ENCODE measurements at places on chromosomes 2 and 18.

GRCh38 chr2:32064021-32064601 is 755 bp downstream of the SPAST start:
- no peak for DNase-seq

GRCh38 chr2:115483666-115484065 is 1041.2 kb downstream of the DPP10 start:
- no peak for DNase-seq

- no peak for DNase-seq
Observed at GRCh38 chr2:2823061-2823753, 492.1 kb upstream of the MYT1L start.

DNA sequence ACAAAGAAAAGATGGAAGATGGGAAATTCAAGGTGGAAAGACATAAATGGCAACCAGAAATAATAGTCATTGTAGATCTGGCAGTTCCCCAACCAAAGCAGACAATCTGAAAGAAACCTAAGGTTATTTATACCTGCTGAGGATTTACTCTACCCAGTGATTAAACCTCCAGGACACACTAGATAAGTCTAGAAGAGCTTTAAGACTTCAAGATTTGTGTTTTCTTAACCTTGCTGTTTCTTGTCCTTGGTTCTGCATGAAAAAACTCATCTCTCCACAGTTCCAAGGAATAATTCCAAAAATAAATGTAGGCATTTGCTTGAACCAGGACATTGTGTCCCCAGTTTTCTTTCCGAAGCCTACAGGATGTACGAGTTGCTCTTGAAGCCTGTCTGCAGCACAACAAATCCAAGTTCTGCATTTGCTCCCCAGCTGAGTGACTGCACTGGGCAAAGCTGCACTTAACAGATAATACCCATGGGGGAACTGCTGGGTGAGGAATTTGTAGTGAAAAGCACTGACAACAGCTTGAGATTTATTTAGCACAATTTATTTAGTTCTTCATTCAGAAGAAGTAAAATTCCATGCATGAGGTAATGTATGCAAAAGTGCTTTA is 19.8 kb downstream of the DTNA start:
- no peak for DNase-seq

DNA sequence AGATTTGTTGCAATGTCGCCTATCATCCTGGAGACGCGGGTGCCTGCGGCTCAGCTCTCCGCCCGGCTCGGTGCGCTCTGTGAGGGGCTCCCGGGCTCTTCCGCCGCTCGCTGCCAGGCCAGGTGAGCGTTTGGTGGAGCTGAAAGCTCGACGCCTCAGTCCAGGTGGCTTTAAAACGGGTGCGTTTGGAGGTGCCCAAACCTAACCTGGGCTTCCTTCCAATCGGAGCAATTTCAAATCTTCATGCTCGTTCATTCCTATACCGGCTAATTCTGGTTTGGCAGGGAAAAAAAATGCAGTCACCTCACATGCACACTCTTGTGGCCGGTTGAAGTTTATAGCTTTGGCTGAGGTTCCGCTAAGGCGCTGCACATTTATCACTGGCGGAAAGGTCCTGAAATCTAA is at the start of gene SLC16A14:
Gene SLC16A14 (minus strand): TSS at position 274 of the 405 bp plus-strand sequence. CDS start 9,572 bp downstream, outside the sequence.
- peak; percentile 25 for DNase-seq

GRCh38 chr2:196407675-196408264 is 231.7 kb upstream of the CCDC150 start:
- no peak for DNase-seq

GRCh38 chr2:144012304-144012703 is 507.6 kb downstream of the ZEB2 start:
- no peak for DNase-seq

DNA sequence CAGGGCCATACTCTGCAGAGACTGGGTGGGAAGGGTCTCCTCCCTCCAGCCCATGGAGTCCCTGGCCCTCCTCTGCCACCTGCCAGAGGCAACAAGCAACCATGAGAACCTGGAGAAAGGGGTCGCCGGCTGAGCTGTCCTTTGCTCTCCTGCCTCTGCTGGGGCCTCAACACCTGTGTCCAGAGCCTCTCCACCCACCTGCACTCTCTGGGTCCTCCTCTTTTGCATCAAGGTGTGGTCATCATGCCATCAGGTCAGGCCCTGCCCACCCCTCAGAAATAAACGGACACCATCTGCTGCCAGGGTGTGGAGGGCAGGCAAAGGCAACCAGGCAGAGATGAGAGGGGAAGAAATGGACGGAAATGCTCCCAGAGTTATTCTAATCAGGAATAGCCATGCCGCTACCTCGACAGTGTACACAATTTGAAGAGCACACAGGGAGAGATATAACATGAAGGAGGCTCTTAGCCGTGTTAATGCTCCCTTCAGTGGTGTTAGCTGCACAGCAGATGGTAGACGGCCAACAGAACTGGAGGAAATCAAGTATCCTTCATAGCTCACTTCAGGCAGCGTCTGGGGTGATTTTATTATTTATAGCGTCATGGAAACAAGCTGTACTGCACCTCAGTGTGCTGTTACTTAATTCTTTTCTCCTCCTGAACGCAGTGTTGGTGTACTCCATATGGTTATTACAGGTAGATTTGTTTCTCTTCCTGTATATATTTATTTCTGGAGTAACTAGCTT is 247.9 kb downstream of the TSN start:
- DNase-seq: no peak

- no peak for DNase-seq
Observed at GRCh38 chr2:44244135-44244871, 31.0 kb upstream of the SLC3A1 start.

DNA sequence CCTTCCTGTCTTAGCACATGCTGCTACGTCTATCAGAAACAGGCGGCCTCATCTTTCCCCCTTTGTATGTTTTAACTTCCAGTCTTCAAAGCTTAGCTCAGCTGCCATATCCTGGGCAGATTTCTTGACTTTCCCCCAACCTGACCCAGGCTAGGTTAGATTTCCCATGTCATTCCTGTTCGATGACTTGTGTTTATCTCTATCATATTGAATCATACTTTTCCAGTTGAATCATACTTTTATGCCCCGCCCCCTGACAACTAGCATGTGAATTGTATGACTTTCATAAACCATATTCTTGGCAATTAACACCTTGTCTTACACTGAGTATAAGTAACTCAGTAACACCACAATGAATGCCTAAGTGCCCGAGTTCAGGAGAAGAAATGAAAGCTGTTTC is 128.3 kb downstream of the CYRIA start:
- no peak for DNase-seq

DNA sequence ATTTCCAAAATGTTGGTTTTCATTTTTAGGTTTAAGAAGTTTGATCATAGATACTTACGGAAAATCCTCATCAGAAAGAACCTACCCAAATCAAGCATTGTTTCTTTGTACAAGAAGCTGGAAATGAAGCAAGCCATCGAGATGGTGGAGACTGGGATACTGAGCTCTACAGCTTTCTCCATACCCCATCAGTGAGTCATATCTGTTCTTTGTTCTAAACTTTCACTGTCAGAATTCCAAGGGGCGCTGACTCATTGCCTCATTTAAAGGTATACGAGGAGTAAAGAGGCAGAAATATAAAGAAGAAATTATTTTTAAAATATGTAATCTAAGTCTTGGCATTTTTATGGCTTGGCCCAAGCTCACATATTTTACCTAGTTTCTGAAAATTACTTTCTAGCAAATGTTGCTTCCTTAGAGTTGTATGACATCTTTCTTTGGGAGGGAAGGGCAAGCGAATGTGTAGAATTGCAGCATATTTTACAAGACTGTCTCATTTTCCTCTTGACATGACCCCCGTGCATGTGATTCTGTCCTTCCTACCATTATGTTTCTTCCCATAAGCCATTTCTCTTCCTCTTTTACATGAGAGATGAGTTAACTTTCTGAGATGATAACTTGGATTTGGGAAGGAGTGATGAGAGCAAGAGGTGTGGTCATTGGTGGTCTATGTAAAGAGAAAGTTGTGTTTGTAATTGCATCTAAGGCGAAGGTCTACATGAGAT is 41.2 kb downstream of the SLC9A4 start:
- DNase-seq: no peak

DNA sequence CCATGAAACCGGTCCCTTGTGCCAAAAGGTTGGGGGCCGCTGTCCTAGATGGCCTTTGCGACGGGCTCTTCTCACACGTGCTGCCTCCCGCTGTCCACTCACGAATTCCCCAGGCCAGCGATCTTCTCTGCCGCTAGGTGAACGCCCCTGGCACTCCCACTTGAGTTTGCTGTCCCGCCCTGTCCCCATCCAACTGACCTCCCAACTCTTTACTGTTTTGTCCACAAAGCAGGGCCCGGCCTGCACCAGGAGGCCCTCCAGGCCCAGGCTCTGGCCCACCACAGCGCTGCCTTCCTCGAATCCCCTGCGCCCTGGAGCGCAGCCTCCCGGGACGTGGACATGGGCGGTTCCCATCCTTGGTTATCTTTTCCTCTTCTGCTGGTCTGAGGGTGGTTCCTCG is 69.7 kb upstream of the PXDN start:
- no peak for DNase-seq

GRCh38 chr18:70234667-70235459 is 29.4 kb upstream of the RTTN start:
- DNase-seq: no peak

DNA sequence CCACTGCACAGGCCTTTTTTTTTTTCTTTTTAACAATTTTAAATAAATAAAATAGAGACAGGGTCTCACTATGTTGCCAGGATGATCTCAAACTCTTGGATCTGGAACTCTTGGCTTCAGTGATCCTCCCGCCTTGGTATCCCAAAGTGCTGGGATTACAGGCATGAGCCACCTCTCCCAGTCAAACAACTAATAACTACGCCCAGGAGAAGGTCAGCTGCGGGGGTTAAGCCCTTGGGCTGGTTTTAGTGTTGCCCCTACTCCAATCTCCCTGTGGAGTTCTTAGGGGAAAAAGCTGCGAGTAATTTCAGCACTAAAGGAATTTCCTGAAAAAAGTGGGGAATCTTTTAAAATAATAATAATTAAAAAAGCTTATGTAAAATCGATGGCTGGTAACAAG is 96.4 kb upstream of the XPO1 start:
- DNase-seq: no peak

DNA sequence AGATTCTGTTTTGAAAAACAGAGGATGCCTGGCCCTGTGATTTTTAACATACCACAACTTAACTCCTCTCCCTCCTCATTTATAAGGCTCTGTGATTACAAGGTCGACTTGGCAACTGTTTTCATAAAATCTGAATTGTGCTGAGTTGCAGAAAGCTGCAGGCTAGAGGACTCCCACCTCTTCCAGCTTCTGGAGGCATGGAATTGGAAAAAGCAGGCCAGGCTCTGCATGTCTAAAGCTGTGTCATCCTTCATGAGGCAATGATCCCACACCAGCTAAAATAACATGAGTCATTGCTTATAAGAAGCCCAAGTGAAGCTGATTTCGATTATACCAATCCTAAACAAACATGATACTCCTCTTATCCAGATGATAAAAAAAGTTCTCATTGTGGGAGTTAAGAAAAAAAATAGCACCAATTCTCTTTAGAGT is 11.7 kb downstream of the ARHGAP28 start:
- no peak for DNase-seq

GRCh38 chr2:43307973-43308372 is 81.6 kb upstream of the ZFP36L2 start:
- DNase-seq: no peak

DNA sequence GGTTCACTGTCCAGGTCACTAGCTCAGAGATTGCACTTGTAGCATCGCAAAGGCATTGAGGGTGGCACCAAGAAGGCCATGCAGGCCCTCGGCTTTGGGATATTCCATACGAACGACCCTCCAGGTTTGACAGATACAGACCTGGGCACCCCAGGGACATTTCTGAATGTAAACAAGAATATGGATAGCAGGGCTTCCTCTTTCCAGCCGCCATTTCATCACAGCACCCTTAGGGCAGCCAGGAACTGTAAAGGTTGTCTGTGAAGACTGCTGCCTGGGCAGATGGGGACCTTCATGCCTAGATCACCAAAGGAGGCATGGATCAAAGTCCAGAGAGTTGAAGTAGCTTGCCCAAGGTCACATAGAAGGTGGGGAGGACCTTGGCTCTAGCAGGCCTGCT is 70.5 kb downstream of the ACTR2 start:
- no peak for DNase-seq

DNA sequence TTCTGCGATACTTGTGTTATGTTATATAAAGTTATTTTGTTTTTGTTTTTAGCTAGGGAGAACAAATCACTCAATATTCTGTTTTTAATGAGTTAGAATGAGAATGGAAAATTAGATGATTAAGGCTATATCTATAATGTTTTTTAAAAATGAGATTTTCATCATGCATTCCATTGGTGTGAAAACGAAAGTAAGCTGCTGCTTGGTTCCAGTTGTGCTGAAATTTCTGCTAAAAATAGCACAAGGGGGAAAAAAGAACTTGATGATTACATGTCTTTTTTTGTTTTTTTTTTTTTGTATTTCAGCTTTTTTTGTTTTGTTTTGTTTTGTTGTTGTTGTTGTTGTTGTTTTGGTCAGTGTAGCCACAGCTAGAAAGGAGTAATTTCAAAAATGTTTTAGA is 242.6 kb upstream of the KCNJ3 start:
- DNase-seq: no peak

GRCh38 chr18:10201659-10202058 is 252.8 kb upstream of the APCDD1 start:
- no peak for DNase-seq

DNA sequence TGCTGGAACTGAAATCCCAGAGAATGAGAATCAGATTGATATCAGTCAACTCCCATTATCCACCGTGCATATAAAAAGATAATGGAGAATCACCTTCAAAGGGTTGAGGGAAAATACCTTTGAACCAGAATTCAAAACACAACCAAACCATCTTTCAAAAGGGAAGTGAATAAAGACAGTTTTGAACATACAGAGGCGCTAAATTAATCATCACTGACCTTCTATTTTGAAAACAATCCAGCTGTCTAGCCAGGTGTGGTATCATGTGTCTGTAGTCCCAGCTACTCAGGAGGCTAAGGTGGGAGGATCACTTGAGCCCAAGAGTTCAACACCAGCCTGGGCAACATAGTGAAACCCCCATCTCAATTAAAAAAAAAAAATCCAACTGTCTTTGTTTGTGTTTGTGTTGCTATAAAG is 63.6 kb downstream of the TRABD2A start:
- no peak for DNase-seq

GRCh38 chr2:189798312-189799029 is 14.2 kb downstream of the PMS1 start:
- no peak for DNase-seq

DNA sequence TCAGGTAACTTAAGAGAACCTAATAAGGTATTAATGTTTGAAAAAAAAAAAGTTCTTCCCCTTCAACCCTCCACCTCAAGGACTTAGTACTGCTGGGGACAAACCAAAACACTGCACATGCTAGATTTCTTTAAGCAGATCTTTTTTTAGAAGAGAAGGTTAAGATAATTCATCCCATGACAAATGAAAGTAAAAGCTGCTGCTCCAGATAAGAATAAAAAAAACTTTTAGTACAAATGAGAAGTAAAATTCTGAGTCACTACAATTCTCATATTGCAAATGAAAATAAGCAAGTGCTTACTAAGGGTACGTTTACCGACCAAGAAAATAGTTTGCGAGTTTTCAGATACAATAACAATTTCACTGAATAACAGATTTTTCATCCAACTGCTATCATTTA is 8.9 kb downstream of the STAM2 start:
- DNase-seq: no peak
